ENCODE measurements at places on chromosomes 11 and 22. TPM values are rescaled to one million over a fixed set of nuclear protein-coding genes. Genes with fewer than 3 reads are reported as not detected.

Gene FOLR2
- not detected for total RNA-seq

Gene EMID1
- total RNA-seq: 1.1 TPM

Gene PNPLA5
- not detected for total RNA-seq

Gene IRAG1
- total RNA-seq: 0.21 TPM

Gene OR2AG1
- total RNA-seq: not detected

Gene TMEM109
- 91.8 TPM for total RNA-seq

Gene CALCB
- total RNA-seq: not detected

Gene GAB4
- not detected for total RNA-seq

Gene OR56A4
- total RNA-seq: not detected

Gene WBP2NL
- 0.44 TPM for total RNA-seq

Gene NLRP14
- total RNA-seq: 0.08 TPM

Gene C22orf31
- total RNA-seq: not detected

Gene DESI1
- total RNA-seq: 33.5 TPM

Gene ZFTA
- 16.1 TPM for total RNA-seq

Gene TMPRSS13
- total RNA-seq: not detected

Gene HORMAD2
- total RNA-seq: not detected

Gene TSSK2
- not detected for total RNA-seq

Gene YPEL1
- 4.0 TPM for total RNA-seq

Gene OR52E2
- total RNA-seq: not detected

Gene NRGN
- total RNA-seq: 5.7 TPM

Gene ABCC8
- 0.18 TPM for total RNA-seq

Gene FAM180B
- not detected for total RNA-seq

Gene IGSF22
- not detected for total RNA-seq

Gene MPZL2
- 1.8 TPM for total RNA-seq

Gene GLB1L2
- 10.4 TPM for total RNA-seq

Gene MYBPC3
- not detected for total RNA-seq

Gene CHST1
- total RNA-seq: not detected

Gene TRPC6
- total RNA-seq: not detected

Gene MS4A4A
- not detected for total RNA-seq

Gene APOA1
- total RNA-seq: 1.7 TPM

Gene IGLL5
- not detected for total RNA-seq

Gene MPZL3
- 1.0 TPM for total RNA-seq

Gene CSNK2A3
- 2.6 TPM for total RNA-seq

Measured in Panc1 (cell line).